ENCODE measurements at places on chromosomes 11 and 22. TPM values are rescaled to one million over a fixed set of nuclear protein-coding genes. Genes with fewer than 3 reads are reported as not detected.

GRCh38 chr22:40519948-40520331 is 116.6 kb downstream of the MRTFA start:
- DNase-seq = no peak

DNA sequence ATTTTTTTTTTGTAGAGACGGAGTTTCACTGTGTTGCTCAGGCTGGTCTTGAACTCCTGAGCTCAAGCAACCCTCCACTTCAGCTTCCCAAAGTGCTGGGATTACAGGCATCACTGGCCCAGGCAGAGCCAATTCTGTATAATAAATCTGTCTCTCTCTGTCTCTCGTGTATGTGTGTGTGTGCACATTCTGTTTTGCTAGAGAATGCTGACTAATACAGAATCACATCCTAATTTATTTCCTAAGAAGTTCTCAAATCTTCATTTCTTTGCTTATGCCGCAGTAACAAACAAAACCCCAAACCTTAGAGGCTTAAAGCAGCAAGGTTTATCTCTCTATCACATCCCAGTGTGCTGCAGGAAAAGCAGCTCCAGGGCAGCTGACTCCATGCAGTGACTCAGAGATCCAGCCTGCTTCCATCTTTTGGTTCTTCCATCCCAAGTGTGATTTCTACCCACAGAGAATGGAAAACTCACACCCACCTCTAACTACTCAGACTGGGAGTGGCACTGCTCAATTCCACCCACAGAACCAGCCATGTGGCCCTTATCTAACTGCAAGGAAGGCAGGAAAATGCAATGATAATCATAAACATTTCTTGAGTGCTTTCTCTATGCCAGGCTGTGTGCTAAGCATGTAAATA is 35.1 kb upstream of the LRRC10B start:
- no peak for DNase-seq

DNA sequence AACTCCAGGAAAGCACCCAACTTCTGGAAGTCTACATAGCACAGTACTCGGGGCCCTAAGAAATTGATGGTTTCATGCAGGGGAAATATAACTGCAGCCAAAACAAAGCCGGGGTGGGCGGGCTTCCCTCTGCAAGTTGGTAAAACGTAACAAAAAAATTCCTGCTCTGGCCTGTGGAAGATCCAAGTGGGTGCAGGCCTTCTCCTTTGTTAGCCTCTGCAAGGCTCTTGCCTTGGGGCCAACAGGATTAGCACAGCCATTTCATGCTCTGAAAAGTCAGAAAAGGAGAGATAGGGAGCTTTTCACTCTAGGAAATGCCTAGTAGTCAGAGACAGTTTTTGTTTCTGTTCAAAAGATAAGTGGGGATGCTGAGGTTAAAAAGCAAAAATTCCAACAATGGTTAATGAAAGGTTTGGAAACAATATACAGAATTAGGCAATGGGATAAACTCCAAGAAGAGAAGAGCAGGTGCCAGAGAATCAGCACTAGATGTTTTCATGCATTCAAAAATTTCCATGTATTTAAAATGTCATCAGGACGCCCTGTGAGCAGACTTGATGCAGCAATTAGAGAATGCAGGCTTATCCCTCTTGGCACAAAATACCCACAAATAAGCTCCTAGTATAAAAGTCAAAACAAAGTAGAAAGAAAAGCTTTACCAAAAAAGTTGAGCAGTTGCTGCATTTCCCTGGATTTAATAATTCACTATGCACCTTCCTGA is 72.3 kb upstream of the CHRM4 start:
- no peak for DNase-seq

The APOL1 gene
- 5.8 TPM for total RNA-seq
